ENCODE measurements at places on chromosomes 5 and 9.

DNA sequence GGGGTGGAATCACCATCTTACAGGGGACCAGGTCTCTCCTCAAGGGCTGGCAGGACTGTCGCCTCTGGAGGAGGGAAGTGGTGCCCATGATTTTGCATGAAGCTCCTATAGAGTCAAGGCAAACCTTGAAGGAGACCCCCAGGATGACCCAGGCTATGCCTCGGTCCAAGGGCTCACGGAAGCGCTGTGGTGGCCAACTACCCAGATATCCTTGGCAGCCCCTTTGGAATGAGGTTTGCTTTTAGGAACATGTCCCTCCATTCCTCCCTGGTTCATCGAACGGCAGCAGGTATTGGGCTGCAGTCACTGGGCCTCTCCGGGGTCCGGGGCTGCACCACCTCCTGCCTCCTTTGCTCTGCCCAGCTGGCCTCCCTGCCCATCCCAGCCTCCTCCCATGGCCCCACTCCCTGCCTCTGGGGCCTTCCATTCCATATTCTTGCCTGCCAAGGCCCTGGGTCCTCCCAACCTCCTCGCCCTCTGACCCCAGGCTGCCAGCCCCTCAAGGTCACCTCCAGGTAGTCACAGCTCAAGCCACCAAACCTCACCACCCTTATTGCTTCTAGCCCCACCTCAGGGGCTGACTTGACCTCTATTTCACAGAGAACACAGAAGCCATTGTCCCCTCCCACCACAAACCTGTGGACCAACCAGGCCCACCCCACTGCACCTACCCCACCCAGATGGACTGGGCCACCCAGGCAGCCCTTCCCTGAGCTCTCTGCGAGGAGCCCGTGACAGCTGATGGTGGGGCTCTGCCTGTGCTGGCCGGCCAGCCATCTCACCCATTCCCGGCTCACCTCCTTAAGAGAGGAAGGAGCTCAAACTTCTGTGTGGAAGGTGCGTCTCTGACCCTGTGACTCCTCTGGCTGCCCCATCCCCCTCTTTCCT lies 3.6 kb upstream of the IL3 start:
- DNase-seq: no peak

- no peak for DNase-seq
Observed at GRCh38 chr5:60961685-60962084, 16.7 kb downstream of the NDUFAF2 start.

- DNase-seq: no peak
Observed at GRCh38 chr9:81108391-81108790, 581.0 kb downstream of the TLE1 start.

GRCh38 chr9:129810788-129811187 lies 7.8 kb downstream of the TOR1B start:
- no peak for DNase-seq

DNA sequence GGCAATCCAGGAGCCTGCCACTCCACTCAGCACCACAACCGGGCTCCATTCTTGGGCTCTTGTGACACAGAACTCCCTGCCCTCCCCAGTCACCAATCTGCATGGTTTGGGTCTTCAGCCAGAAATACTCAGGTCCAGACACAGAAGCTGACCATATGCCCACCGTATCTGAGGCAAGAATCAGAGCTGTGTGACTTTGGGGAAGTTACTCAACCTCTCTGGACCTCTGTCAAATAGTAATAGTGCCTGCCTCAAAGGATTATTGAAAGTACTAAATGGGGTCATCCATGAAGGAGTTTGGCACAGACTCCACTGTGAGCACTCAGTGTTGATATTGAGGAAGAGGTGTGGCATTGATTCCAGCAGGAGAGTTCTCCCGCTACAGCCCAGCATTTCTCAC lies 67.5 kb downstream of the PCDH1 start:
- DNase-seq: no peak

GRCh38 chr9:137820161-137820855 lies 57.3 kb upstream of the CACNA1B start:
- DNase-seq: no peak

DNA sequence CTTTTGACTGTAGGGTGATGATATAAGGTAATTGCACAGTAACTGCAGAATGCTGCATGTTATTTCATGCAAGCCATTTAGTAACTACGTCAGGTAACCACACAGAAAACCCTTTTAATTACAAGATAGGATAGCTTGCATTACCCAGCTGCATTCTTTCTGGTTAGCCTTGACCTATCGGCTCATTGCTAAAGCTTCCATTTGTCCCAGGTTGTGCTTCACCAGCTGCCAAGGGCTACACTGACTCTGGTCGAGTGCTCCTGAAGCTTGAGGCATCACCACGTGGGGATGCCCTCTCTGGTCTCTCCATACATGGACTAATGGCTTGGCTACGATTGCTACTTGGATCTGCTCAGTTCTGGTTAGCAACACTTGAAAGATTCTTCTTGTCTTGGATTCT lies 81.1 kb upstream of the SLC12A2 start:
- DNase-seq: no peak

DNA sequence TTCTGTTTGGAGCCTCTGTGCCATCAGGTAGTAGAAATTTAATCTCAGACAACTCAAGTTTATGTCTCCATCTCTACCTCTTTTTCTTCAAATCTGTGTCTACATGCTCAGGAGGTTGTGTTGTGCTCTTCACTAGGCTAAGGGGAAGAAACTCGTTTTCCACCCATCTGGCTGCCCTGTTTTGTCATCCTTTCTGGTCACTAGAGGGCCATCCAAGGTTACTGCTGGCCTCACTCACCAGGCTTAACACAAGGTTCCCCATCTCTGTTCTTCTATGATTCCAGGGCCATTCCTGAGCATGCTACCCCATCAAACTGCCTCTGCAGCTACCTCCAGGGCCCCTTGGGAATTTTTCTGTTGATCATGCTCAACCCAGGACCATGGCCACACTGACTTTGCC lies 213.3 kb upstream of the FBXL7 start:
- peak; percentile 36 for DNase-seq

DNA sequence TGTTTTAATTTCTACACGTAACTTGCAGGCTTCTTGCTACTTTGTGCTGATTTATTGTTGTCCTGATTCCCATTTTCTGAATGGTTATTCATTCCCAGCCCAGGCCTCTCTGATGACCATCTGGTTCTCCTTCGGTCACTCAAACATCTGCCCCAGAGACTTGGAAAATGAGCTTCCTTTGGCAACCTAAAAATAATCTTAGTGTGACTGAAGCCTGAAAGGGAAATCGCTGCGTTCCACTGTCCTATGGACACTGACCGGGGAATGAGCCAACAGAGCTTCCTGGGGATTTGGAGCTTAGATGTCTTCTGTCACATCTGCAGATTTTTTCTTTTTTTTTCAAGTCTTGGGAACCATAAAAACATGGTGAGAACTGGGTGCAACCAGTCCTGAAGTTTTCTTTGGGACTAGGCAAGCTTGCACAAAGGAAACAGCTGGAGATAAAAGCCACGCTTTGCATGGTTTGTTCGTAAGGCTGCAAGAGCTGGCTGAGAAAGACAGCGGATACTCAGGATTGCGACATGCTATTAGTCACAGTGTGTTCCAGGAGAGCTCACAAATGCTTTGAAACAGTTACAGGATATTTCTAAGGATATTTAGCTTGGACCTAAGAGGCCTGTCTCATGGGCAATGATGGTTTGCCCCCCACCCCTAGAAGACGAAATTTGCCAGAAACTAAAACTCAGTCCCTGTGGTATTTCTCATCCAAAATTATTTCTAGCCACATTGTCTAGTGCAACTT lies 146.2 kb downstream of the GOLPH3 start:
- DNase-seq: peak; percentile 85

DNA sequence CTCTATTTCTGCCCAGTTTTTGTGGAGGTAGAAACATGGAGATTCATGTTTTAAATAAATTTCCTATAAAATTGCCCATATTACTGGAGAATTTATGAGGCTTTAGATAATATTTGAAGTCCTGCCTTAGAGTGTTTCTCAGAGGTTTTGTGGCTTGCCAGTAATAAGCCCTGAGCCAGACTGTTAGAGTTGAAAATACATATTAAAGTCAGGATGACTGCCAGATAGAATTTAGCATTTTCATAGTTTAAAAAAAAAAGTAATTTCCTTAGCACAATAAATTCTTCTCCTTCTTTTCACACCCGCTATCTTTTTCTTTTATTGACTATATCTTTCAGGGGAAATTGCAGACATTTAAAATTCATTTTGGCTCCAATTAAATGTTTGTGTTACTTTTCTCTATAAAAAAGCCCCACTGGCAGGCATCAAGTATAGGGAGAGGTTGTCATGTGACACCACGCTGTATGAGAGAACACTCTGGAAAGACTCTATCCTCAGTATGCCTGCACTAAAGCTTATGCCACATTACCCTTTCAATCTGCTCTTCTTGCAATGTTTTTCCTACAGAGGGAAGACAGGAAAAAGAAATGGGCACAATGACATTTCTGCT lies 135.2 kb downstream of the MPDZ start:
- DNase-seq: no peak

DNA sequence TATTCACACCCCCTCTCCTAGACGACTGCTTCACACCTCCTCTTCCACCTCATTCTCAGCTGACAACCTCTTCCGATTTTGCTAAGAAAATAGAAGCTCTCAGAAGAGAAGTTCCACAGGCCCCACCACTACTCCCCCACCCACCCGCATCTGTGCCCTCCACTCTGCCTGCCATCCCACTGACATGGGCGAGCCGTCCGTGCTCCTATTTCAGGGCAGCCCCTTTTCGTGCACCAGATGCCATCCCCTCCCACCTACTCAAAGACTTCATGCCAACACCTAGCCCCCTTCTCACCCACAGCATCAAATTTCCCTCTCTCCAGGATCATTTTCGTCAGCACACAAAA lies 34.6 kb upstream of the JADE2 start:
- DNase-seq: no peak

- peak; percentile 52 for DNase-seq
Observed at GRCh38 chr5:179261301-179262125, 83.7 kb downstream of the ADAMTS2 start.

DNA sequence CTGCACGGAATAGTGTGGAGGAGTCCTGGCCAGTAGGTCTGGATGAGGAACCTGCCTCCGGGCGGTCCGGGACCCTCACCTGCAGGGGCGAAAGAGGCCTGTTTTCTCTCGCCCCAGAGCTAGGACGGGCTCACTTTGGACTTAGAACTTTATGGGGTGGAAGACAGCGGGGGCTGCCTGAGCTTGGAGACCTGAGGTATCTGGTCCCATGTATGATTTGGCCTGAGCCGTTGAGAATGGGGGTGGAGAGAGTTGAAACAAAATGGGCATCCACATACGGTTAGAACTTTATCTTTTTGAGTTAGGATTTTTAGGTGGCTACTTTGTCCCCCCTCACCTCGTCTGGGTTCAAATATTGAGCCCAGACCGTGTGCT lies 681 bp upstream of the ETF1 start:
- peak; percentile 79 for DNase-seq

DNA sequence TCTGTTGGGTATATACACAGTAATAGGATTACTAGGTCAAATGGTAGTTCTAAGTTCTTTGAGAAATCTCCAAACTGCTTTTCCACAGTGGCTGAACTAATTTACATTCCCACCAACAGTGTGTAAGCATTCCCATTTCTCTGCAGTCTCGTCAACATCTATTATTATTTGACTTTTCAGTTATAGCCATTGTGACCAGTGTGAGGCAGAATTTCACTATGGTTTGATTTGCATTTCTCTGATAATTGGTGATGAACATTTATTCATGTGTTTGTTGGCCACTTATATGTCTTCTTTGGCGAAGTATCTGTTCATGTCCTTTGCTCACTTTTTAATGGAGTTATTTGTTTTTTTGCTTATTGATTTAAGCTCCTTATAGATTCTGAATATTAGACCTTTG lies 596.2 kb upstream of the DAB2 start:
- no peak for DNase-seq

- DNase-seq: no peak
Observed at GRCh38 chr5:59291941-59292340, 601.6 kb downstream of the PDE4D start.

GRCh38 chr9:9033022-9033421 lies 1233.4 kb upstream of the DMAC1 start:
- no peak for DNase-seq

DNA sequence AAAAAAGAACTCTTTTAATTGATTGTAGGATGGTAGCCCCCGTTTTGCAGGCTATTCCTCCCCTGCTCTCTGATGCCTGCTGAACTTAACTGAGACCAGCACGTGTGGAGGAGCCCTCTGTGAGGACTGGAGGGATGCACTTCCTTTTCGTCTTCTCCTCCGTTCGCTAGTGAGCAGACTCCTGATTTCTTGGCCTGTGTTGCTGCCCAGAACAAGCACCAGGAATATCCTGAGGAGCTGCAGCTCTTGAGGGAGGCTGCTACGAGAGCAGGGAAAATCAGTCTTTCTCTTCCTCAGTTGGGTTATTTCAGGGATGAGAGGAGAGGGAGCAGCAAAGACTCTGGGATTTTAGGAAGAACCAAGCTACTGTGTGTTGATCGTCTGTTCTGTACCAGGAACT lies 74.7 kb downstream of the ARHGAP26 start:
- DNase-seq: no peak

- no peak for DNase-seq
Observed at GRCh38 chr9:122106576-122106975, 13.5 kb upstream of the TTLL11 start.

GRCh38 chr5:163941079-163941478 lies 435.7 kb downstream of the MAT2B start:
- DNase-seq: no peak

DNA sequence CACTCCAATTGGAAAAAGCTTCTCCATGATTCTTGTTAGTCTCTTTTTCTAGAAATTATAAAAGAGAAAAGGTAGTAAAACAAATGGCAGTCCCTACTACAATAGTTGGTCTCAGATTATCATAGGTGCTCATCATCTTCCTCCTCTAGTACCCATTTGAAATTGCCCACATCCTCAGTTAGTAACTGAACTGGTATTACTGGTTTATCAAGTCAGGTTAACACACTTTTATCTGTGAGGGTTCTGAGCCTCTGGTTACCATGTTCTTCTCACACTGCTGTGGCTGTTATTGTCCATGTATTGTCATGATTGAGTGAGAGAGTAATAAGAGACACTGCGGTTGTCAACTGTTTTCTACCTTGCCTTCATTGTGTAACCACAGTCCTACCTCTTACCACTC lies 901.7 kb downstream of the TLE1 start:
- DNase-seq: no peak

DNA sequence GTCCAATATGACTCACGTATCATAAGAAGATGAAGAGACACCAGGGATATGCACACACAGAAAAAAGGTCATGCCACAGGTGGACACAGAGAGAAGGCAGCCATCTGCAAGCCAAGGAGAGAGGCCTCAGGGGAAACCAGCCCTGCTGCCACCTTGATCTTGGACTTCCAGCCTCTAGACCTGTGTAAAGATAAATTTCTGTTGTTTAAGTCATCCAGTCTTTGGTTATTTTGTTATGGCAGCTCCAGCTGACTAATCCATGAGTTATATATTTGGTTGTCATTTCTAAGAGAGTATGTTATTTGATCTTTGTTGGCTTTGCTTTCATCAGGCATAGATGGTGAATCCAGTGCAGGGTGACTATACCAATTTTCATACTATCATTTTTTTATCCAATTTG lies 130.2 kb upstream of the DAP start:
- DNase-seq: no peak

- no peak for DNase-seq
Observed at GRCh38 chr5:73373814-73374510, 74.6 kb downstream of the FOXD1 start.

- DNase-seq: no peak
Observed at GRCh38 chr5:87432460-87432859, 19.7 kb upstream of the CCNH start.
